ENCODE measurements at places on chromosomes 2 and 18.

GRCh38 chr18:78816916-78817315 lies 162.7 kb upstream of the SALL3 start:
- no peak for DNase-seq

DNA sequence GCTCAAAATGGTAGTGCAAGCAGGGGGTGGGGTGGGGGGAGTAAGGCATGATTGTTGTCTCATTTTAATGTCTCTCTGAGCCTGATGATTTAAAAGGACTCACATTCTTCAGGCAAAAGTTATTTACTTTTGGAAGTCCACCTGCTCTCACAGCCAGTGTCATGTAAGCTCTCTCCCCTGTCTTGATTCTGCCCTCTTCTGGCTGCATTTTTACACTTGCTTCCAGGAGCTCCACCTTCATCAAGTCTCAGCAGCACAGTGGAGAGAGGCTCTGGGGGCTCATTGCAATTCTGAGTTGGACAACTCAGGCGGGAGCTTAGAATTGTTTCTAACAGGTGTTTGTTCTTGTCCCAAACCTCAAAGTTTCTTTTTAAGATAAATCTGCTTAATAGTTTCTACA lies 39.2 kb downstream of the GNAL start:
- peak; percentile 34 for DNase-seq

DNA sequence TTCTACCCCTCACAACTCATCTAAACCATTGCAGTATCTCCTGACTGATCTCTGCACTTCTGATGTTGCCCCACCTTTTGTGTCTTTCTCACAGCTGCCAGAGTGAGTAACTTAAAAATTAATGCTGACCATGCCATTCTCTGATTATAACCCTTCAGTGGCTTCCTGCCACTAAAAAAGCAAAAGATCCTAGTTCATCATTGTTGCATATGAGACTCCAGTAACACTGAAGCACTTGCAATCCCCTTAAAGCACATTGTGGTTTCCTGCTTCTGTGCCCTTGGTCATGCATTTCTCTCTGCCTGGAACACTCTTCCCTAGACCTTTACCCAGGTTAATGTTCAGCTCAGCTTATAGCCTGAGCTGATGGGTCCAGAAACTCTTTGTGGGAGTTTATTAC lies 95.1 kb upstream of the WDSUB1 start:
- no peak for DNase-seq

- no peak for DNase-seq
These were observed 88.1 kb upstream of the KLF7 start for GRCh38 chr2:207253666-207254345.

GRCh38 chr2:85899849-85900248 lies 11.1 kb upstream of the ST3GAL5 start:
- no peak for DNase-seq

DNA sequence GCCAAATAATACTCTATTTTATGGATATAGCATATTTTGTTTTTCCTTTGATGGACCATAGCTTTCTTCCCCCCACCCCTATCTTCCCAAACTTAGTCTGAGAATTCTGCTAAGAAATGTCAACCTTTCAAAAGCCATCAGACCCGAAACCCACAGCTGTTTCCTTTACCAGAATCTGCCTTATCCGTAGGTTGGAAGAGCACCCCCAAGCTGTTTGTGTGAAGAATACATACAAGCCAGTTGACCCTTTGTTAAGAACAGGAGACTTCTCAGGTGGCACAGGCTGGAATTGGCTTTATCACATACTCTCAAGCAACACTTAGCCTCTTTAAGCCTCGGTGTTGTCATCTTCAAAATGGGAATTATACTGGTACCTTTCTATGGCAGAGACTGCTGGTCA lies 135.1 kb downstream of the ACTR3 start:
- DNase-seq = no peak

DNA sequence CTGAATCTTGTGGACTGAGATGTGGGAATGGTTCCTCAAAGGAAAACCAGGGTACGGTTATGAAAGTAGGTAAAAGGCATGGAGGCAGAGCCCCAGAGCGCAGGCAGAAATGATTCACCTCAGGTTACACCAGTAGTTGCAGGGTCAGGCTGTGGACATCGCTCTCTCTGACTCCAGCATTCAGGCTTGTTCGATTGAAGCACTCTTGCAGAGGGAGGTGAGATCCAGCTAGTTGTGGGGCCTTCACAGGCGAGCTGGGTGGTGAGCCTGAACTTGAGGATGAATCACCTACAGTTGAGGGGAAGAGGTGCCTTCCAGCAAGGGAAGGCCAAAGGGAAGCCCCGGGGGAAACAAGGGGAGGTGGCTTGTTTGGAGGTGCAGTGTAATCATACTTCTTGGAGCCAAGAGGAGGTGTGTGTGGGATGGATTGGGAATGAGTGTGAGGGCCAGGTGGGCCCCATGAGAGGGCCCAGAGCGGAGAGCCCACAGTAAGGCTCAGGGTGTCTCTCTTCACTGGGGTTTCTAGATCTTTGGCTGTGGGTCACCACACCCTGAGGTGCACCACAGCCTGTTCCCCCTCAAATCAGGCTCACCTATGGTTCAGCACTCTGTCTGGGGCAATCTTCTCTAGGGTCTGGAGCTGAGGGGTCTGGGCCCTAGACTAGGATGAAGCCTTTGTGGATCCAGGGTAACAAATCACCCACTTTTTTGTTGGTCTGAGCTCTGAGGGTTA lies 48.5 kb upstream of the MCFD2 start:
- no peak for DNase-seq

GRCh38 chr2:47058003-47058931 lies 96.8 kb downstream of the STPG4 start:
- no peak for DNase-seq

- DNase-seq = no peak
These were observed 276.7 kb upstream of the STON1 start for GRCh38 chr2:48253301-48253700.
